Dermis blood vessel endothelial cell (primary cell): ENCODE measurements at places on chromosomes 11 and 22. TPM values are rescaled to one million over a fixed set of nuclear protein-coding genes. Genes with fewer than 3 reads are reported as not detected.

- DNase-seq, result no peak
Measured at GRCh38 chr11:108289699-108290098, 66.8 kb downstream of the ATM start.

DNA sequence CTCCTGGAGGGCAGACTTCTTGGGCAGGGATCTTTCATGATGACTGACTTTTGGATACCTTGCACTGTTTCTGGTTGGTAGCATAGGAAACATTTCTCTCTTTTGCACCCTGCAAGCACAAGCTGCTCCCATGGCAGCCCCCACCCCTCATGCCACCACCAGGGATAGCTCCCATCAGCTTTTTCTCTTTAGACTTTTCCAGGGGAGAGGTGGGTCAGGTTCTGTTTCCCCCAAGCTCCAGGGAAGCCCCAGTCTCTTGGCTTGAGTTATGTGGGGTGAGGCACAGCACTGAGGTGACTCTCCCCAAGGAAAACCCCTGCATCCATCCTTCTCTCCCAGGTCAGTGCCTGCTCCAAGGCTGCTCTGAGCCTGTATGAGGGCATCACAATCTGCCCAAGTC, 22.5 kb downstream of the LRRC32 start:
- no peak for DNase-seq

The CD248 gene
- total RNA-seq, result 0.23 and 0.68 TPM in 2 replicates

- DNase-seq, result no peak
Measured at GRCh38 chr11:68471360-68472340, 11.1 kb downstream of the PPP6R3 start.

The ANKK1 gene
- not detected in 2 replicates for total RNA-seq

The OR10A4 gene
- not detected in 2 replicates for total RNA-seq

The TBX10 gene
- total RNA-seq, result not detected in 2 replicates

DNA sequence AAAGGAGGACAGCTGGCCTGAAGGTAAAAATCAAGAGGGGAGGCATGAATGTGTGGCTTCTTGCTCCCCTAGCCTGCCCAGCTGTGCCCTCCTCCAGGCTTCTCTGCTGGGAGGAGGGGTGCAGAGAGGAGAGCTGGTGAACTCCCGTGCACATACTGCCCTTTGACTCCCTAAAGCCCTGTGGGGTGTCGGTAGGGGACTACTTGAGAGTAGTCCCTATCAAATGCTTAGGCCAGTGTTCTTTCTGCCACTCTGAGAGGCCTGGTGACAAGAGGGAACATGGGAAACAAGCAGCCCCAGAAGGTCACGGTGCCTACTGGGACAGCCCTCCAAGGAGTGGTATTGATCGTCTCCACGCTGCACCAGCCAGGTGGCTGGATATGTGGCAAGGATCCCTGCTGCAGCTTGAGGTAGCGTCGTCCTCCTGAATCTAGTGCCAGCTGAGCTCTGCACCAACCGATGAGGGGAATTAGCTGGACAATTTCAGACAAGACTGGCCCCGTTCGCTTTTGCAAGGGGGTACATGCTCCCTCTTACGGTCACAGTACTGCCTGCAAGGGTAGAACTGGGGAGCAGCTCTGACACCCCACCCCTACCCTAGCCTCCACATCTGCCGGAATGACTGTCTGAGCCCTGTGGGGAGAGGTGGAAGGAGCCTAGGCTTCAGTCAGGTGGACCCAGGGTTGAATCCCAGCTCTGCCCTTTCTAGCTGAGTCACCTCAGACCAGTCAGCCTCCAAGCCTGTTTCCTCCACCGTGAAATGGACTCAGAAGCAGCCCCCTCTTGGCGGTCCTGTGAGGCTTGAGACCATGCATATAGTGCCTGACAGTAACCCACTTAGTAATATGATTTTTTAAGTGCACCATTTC, 17.1 kb upstream of the C11orf96 start:
- DNase-seq, result no peak

- no peak for DNase-seq
Measured at GRCh38 chr11:34567733-34568132, 53.2 kb upstream of the EHF start.

GRCh38 chr11:68145120-68145866, 24.1 kb upstream of the CHKA start:
- no peak for DNase-seq

DNA sequence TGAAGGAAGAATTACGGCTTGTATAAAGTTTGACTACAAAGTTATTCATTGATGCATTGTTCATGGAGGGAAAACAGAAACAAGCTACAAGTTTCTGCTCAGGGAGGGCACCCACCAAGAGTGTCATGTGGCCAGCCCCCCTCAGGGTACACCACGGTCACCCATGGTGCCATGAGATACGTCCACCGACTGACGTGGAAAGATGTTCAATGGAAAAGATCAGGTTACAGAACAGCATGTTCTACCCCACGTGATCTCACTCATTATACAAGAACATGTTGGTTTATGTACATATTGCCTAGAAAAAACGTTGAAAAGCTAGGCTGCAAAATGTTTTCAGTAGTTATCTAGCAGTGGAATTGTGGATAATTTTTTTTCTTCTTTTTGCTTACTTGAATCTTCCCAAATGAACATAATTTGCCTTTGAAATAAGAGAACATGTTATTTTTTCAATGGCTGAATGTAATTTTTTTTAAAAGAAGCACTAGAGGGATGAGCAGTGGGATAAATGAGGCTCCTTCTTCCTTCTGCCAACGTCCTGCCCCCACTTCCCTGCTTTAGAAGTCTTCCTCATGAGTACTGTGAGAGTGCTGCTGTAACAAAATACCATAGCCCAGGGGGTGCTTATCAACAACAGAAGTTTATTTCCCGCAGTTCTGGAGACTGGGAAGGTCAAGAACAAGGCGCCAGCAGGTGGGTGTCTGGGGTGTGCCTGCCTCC, 22.5 kb downstream of the RCN1 start:
- no peak for DNase-seq

The THY1 gene
- total RNA-seq, result 0.28 and 1.0 TPM in 2 replicates
